ENCODE measurements at places on chromosomes 13 and 19. TPM values are rescaled to one million over a fixed set of nuclear protein-coding genes. Genes with fewer than 3 reads are reported as not detected.

The MPND gene
- total RNA-seq = 14.9 TPM

The CYP2A6 gene
- not detected for total RNA-seq

The TMEM255B gene
- total RNA-seq = 10.7 TPM

The ELANE gene
- total RNA-seq = 0.54 TPM

The SERPINE3 gene
- total RNA-seq = not detected

The ZNF578 gene
- total RNA-seq = 2.6 TPM

The LILRA1 gene
- total RNA-seq = 0.51 TPM

The RFC3 gene
- 5.0 TPM for total RNA-seq

The ZNF284 gene
- 1.4 TPM for total RNA-seq

The CEACAM3 gene
- total RNA-seq = 0.97 TPM

The CEACAM1 gene
- total RNA-seq = 2.8 TPM

The RCBTB2 gene
- total RNA-seq = 8.0 TPM

The RASGRP4 gene
- 1.5 TPM for total RNA-seq

The ISYNA1 gene
- 32.9 TPM for total RNA-seq

The GPC6 gene
- total RNA-seq = 1.4 TPM

The CEACAM8 gene
- total RNA-seq = 0.35 TPM

The TMEM238 gene
- total RNA-seq = 0.65 TPM

The TTC9B gene
- not detected for total RNA-seq

The TTYH1 gene
- total RNA-seq = 1.3 TPM

The KRTDAP gene
- total RNA-seq = not detected

The NMRK2 gene
- 568 TPM for total RNA-seq

The PGLYRP2 gene
- not detected for total RNA-seq

The S1PR4 gene
- total RNA-seq = 1.2 TPM

The SYNE4 gene
- total RNA-seq = 0.13 TPM

The ADM5 gene
- 0.19 TPM for total RNA-seq

The RNF17 gene
- not detected for total RNA-seq

The TUBA3C gene
- not detected for total RNA-seq

The RXFP2 gene
- total RNA-seq = not detected

The SMIM44 gene
- not detected for total RNA-seq

The LGI4 gene
- total RNA-seq = 8.1 TPM

The EFNB2 gene
- total RNA-seq = 17.8 TPM

The LILRB1 gene
- 1.5 TPM for total RNA-seq

The IGLON5 gene
- total RNA-seq = not detected

The LYL1 gene
- total RNA-seq = 9.4 TPM

The PCSK4 gene
- 1.5 TPM for total RNA-seq

The NKPD1 gene
- total RNA-seq = not detected

The ZNF541 gene
- 1.2 TPM for total RNA-seq

The TUBGCP3 gene
- total RNA-seq = 20.7 TPM

The GZMM gene
- total RNA-seq = 0.43 TPM

The CXCL17 gene
- total RNA-seq = not detected

The LAIR1 gene
- total RNA-seq = 5.1 TPM

The NANOS3 gene
- total RNA-seq = 0.78 TPM

The ADGRE3 gene
- total RNA-seq = 0.46 TPM

The CYP4F2 gene
- not detected for total RNA-seq

The DCT gene
- total RNA-seq = 0.22 TPM

The SLC6A16 gene
- 0.67 TPM for total RNA-seq

The SHC2 gene
- 16.8 TPM for total RNA-seq

The VRK3 gene
- total RNA-seq = 22.1 TPM

The PGPEP1 gene
- 45.5 TPM for total RNA-seq

The MICOS13 gene
- 143 TPM for total RNA-seq

The TUBB4A gene
- total RNA-seq = 0.40 TPM

The CERS1 gene
- 1.8 TPM for total RNA-seq

The HRC gene
- 907 TPM for total RNA-seq

All from cardiac septum (tissue), 1 donor.